ENCODE measurements at places on chromosomes 6 and 20.
A peak's percentile ranks its signal among the peaks of the same experiment; 100 is the strongest.

DNA sequence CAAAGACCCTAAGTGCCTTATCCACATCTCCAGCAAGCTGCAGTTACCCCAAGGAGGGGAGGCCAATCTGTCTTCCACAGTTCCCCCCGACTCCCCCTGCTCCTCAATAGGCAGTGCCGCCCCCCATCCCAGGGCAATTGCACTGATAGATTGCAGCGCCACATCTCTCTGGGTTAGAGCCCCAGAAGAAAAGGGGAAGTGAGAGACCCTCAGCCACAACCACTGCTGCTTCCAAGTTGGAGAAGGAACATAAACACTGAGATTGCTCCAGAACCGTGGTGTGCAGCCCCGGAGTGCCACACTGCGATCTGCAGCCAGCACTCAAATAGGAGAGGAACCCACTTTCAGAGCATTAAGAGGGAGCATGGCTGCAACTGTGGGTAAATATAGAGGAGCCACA, 101.5 kb downstream of the RWDD2A start:
- DNase-seq: no peak

GRCh38 chr6:141726248-141726647, 406.5 kb upstream of the GJE1 start:
- no peak for DNase-seq

- DNase-seq: no peak
Measured at GRCh38 chr6:28782113-28782673, 141.6 kb downstream of the TRIM27 start.

GRCh38 chr6:166174031-166174430, 6.4 kb upstream of the TBXT start:
- no peak for DNase-seq

- DNase-seq: no peak
Measured at GRCh38 chr6:137769797-137770362, 97.2 kb upstream of the TNFAIP3 start.

DNA sequence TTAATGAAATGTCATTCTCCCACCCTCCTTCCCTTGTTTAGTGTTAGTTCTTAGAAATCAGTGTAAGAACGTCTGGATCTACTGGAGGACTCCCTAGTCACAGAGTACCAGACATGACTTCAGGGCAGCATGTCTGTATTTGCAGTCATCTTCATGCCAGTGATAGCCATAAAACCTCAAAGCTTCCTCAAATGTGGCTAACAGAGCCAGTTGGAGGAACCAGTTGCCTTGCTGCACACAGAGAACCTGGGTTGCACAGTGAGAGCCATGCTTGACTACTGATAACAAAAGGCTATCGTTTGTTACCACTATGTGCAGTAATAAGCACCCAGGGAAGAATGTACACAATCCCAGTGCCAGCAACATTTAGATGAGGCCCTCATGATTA, 20.1 kb downstream of the NT5E start:
- DNase-seq: no peak

DNA sequence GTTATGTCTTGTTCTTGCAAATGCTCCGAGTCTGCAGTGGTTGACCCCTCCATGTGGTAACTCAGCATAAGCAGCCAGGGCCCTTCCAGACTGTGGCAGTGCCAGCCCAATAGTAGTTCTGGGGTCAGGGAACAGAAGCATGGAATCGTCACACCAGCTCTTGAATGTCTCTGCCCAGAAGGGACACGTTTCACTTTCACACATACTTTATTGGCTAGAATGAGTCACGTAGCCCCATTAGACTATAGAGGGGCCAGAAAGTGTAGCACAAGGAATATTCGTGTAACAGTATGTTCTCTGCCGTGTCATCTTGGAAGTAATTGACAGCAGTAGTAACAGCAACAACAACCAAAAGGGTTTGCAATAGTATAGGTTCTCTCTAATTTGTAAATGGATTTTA, 254.7 kb downstream of the FARS2 start:
- DNase-seq: peak; percentile 15

DNA sequence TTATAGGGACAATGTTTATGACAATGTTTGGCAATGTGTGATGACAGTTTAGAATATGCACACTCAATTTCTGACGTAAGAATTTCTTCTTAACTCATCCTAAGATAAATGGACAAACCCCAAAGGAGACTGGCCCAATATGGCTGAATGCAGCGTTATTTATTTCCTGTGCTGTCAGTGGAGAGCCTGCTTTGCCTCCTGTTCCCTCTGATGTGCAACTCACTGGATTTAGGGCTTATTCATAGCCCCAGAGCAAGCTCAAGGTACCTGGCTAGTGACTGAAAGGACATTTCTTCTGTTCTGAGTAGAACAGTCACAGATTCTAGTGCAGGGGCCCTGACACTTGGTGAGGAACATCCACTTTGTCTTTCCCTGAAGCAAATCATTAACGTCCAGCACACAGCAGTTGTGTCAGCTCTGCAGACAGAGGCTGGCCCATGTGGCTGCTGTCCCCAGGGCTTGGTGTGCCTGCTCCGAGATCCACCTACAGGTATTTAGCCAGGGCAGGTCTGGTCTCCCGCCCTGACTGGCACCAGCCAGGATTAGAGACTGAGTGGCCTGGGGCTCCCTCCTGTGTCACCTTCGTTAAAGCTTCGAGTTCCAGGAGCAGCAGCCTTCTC, 64.8 kb downstream of the FARS2 start:
- no peak for DNase-seq

DNA sequence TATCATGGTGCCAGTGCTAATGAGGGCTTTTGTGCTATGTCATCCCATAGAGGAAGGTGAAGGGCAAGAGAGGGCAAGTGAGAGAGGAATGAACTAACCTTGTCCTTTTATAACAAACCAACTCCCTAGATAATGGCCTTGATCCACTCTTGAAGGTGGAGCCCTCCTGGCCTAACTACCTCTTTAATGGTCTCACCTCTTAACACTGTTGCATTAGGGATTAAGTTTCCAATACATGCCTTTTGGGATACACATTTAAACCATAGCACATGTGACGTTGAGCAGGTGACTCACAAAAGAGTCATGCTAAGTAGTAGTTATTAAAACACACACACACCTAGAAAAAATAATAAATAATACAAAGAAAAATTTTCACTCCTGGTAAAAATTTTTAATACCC, 36.9 kb downstream of the CCN2 start:
- no peak for DNase-seq

GRCh38 chr6:36712816-36713215, 15.2 kb downstream of the RAB44 start:
- DNase-seq: no peak

DNA sequence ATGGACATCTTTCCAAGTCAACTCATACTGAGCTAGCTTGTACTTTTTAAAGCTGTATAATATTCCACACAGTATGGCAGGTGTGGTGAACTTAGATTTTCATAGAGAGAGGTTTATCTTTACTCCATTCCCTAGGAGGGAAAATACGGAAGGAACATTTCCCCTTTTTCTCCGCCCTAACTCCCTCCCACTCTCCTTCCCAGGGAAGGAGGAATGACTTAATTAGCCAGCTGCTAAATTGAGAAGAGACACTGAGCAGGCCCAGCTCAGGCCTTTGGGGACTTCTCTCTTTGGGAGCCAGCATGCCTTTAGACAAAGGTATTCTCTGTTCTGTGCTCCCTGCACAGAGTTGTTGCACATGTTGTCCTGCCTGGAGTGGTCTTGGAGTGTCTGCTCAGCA, 46.1 kb downstream of the MBOAT1 start:
- no peak for DNase-seq

DNA sequence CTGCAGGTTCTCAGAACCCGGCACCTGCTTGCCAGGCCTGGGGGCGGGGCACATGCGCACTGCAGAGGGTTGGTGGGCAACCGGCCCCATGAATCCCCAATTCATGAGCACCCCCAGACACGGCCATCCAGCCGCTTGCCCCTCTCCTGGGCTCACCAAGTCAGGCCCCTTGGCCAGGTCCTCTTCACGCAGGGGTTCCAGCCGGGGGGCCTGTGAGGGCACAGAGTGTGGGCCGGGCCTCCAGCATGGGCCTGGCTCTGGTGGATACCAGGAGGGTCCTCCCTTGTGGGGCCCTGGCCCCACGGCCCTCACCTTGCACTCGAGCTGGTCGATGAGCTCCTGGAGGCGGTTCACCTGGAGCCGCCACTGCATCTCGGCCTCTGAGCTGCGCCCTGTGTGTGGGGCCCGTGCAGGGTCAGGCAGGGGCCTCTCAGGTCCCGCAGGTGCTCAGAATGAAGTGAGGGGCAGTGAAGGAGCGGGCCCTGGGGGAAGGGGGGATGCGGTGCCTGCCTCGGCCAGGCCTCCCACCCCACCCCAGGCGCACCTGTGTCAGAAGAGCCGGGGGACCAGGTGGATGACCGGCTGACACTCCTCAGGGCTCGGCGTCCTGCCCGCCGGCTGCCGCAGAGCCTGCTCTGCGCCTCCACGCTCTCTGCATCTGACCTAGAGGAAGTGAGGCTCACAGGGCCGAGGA, 2.6 kb upstream of the C20orf144 start:
- no peak for DNase-seq

- no peak for DNase-seq
Measured at GRCh38 chr20:15951658-15952057, 621.6 kb downstream of the KIF16B start.

DNA sequence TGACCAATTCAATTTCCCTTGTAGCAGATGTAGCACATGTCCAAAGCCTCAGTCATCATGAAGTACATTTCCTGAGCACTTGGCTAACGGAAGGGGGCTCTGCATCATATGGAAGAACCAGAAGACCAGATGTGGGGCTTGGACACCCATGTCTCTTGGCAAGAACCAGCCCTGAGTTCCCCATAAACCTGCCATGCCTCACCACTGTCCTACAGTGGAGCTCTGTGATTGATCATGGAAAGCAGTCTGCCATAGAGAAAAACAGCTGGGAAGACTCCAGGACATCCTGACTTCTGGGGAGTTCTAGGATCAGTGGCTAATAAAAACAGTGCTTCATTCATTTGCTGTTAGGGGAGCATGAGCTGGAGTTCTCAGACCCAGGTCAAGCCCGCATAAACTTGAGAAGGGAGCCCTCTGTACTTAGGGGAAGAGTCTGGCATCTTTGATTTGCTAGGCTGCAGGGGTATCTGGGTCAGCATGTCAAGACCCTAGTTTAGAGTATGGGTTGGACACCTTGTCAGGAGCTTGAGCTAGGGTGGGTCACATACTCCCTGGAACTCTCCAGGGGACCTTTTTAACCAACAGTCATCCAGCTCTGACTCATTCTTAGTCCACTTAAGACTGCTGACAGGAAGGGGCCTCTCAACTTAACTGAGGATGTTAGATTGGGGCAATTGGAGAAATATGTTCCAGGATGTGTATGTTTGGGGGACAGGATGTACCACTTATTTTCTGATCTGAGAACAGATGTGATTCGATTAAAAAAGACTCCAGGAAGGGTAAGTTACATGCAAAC, 26.3 kb upstream of the TRAM2 start:
- no peak for DNase-seq

- DNase-seq: no peak
Measured at GRCh38 chr6:163393923-163394322, 20.6 kb upstream of the QKI start.

GRCh38 chr20:38144974-38145728, 19.9 kb downstream of the TGM2 start:
- no peak for DNase-seq

GRCh38 chr6:104123227-104123626, 736.5 kb downstream of the HACE1 start:
- DNase-seq: no peak

- no peak for DNase-seq
Measured at GRCh38 chr6:139008117-139008516, 20.1 kb upstream of the REPS1 start.

DNA sequence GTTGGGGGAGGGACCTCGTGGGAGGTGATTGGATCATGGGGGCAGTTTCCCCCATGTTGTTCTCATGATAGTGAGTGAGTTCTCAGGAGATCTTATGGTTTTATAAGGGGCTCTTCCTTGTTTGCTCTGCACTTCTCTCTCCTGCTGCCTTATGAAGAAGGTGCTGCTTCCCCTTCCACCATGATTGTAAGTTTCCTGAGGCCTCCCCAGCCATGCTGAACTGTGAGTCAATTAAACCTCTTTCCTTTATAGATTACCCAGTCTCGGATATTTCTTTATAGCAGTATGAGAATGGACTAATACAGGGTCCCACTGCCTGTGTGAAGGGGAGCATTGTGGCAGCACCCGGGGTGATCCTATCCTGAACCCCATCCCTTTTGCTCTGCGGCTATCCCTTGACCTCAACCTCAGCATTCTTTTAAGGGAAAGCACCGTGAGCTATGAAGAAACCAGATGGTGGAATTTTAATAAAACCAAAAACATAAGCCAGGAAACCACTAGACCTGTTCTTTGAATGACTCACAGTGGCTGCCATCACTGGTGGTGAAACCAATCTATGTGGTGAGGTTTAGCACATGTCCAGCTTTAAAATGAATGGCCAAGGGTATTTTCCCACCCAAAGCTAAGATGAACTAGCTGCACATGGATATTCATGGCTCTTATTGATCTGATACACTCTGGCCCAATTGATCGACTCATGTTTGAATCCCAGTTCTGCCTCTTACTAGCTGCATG, 62.2 kb downstream of the ZDHHC14 start:
- DNase-seq: peak; percentile 23

GRCh38 chr6:111573131-111573883, 32.4 kb downstream of the TRAF3IP2 start:
- no peak for DNase-seq

GRCh38 chr6:14959324-14959885, 286.5 kb upstream of the JARID2 start:
- no peak for DNase-seq

GRCh38 chr20:46712056-46712636, 2.7 kb downstream of the SLC2A10 start:
- no peak for DNase-seq

DNA sequence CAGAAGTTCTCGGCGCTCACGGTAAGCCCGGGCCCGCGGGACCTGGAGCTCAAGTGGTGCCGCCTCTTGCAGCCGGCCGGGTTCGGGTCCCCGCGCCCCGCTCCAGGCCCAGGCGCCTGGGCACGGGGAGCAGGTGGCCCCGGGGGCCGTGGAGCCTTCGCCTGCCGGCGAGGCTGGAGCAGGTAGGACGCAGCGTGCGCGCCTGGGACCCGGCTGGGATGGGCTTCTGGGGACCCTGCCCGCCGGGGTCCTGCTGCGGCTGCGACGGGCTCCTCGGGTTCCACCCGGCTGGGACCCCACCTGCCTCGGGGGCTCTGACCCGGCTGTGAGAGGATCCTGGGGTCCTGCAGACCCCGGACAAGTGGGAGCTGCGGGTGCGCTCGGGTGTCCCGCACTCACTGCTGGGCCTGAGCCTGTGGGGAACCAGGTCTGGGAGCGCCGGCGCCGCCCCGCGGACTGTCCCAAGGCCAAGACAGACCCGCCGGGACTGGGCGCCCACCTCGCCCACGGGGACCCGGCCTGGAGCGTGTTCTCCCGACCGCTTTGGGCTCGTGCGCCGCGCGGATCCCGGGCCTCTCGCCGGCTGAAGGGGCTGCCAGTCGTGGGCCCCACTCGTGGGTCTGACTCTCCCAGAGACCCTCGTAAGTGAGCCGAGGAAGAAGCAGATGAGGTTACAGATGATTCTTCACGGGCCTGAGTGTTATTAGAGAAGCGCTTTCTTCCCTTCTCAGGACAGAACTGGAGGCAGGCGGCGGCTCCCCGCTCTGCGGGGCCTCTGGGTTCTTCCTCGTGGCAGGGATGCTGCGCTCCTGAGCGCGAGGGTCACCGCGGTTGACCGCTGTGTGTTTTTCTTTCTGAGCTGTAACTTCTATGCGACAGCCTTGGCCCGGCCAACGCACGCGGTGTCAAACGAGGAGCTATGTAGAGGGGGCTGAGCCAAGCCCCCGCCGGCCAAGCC, 729 bp downstream of the SMOC2 start:
- DNase-seq: no peak

- DNase-seq: no peak
Measured at GRCh38 chr6:117549611-117550010, 52.7 kb downstream of the GOPC start.

GRCh38 chr6:152054441-152054840, 247.0 kb downstream of the ESR1 start:
- DNase-seq: no peak

Measured in activated CD4-positive, alpha-beta T cell treated with anti-CD3 and anti-CD28 coated beads for 36 hours (primary cell).